NCI-H2081 treated with DMSO at 0.1 percent for 48 hours (cell line): ENCODE measurements at places on chromosomes 7 and 10.

GRCh38 chr7:68238204-68238805, 1241.7 kb downstream of the TYW1 start:
- no peak for DNase-seq

DNA sequence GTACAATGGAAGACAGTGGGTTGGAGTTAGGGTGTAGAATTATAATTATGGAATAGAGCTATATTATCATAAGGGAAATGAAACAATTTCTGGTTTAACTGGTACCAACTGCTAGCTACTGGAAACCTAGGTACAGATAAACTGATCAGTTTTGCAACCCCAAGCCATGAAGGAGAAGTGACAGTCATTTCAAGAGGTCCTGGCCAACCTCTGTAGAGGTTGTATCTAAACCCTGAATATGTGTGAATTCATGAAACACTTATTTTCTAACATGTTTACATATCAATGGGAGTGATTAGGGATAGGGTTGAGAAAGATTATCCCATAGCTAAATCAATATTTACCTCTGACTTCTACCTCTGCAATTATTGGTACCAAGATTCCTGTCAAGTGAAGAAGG, 29.9 kb upstream of the CC2D2B start:
- DNase-seq = no peak

GRCh38 chr10:96614515-96614914, 27.7 kb upstream of the TM9SF3 start:
- no peak for DNase-seq

DNA sequence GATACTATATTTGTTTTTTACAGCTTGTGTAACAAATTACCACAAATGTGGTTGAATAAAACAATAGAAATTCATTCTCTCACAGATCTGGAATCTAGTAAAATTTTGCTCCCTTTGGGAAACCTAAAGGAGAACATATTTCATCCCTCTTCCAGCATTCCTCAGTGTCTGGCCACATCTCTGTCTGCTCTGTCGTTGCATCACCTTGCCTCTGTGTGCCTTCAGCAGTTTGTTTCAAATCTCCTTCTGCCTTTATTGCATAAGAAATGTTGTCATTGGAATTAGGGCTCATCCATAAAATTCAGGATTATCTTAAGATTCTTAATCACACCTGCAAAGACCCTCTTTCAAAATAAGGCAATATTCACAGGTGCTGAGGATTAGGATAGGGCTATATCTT, 14.5 kb downstream of the OR2A14 start:
- no peak for DNase-seq

DNA sequence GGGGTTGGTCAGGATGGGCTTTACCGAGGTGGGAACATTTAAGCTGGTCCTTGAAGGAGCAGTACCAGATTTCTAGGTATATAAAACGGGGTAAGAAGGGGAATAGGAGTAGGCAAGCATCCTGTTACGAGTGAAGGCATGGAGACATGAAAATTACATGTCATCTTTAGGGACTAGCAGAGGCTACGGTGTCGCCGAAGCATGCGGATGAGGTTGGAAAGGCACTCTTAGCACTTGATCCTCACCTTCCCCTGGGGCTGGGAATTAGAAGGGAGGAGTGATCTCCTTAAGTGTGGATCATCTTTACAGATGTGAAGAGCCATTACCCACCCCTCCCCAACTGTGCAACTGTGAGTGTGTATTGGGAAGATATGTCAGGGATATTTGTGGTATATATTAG, 13.8 kb upstream of the ZRANB1 start:
- DNase-seq = no peak

GRCh38 chr10:34145715-34146114, 669.4 kb downstream of the PARD3 start:
- no peak for DNase-seq

DNA sequence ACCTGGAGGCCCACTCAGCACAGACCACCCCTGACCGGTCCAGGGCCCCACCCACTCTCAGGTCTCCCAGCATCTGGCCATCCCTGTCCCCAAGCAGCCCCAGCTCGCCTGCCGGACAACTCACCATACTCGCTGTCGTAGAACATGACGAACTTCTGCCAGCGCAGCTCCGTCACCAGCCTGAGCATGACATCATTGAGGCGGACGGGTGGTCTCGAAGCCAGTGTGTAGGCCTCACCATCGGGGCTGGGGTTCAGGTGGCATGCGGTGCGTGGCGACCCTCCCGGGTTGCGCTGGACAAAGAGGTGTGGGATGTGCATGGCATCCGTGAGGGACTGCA, 160.4 kb downstream of the GRID1 start:
- no peak for DNase-seq

DNA sequence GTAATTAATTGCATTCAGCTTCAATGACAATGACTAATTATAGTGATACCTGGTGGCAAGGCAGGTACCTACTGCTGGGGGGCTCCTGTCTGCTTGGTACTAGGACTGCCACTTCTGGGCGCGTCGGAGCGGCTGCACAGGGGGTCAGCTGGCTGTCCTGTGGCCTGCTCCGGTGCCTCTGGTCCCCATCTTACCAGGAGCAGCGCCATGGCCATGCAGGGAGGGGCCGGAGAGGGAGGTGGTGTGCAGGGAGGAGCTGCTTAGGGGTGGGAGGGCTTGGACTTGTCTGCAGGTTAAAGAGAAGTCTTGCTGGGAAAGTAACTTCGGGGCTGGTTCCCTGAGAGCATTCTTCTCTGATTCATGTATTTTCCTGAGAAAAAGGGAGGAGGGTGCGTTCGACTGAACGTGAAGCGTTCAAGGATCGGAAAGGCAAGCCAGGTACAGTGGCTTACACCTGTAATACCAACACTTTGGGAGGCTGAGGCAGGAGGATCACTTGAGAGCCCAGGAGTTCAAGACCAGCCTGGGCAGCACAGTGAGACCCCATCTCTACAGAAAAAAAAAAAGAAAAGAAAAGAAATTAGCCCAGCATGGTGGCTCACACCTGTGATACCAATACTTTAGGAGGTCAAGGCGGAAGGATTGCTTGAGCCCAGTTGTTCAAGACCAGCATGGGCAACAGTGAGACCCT, 15.4 kb downstream of the CUX1 start:
- DNase-seq = no peak

DNA sequence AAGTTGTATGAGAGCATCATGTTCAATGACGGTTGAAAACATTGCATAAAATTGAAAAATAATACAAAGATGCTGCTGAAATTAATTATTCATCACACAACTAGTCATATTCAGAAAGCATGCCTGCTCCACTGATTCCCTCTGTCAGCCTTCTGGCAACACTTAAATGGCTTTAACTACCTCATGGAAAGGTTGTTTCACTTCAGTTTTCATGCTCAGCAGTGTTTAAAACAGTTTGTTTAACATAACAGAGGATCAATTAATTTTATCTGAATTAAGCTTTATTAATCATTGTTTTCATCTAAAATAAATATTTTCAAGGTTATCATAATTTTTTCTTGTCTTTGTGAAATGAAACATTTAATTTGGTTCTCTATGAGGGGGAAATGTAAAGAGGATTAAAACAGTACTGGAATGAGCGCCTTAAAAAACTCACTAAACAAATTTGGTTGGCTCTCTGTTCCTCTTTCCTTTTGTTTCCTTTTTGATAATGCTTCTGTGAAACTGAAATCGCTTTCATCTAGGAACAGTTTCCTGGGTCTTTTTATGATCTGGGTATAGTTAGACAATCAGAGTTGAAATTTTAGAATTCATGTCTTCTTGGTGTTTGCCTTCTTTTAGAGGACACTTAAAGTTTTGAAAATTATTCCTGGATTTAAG, 427.4 kb downstream of the SH2D4B start:
- DNase-seq = no peak

GRCh38 chr7:42152329-42153205, 84.4 kb downstream of the GLI3 start:
- DNase-seq = no peak

- no peak for DNase-seq
These were observed 47.8 kb upstream of the LRRC17 start for GRCh38 chr7:102864958-102865357.

- no peak for DNase-seq
These were observed 40.9 kb downstream of the ELFN1 start for GRCh38 chr7:1710936-1711335.

DNA sequence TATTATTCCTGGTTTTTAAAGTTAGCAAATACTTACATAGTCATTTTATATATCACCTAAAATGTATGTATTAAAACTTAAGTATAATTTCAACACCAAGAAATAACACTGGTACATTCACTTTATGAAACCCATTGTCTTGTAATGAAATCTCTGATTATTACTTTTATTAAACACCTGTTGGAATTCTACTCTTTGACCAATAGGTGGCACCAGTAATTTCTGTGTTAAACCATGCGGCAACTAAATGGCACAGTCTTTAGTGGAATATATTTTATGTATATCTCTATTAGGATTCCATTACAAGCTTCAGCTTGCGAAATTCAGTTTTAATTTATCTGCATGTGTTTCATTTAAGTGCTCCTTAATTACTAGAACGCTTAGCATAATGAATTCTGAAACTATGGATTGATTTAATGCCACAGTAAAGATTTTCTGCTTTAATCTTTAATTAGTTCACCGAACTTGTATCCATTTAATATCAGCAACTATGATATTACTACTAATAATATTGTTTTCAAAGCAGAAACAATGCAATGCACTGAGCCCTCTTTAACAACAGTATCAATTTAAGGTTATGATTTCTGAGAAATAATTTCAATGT, 181.3 kb downstream of the MAGI2 start:
- no peak for DNase-seq

DNA sequence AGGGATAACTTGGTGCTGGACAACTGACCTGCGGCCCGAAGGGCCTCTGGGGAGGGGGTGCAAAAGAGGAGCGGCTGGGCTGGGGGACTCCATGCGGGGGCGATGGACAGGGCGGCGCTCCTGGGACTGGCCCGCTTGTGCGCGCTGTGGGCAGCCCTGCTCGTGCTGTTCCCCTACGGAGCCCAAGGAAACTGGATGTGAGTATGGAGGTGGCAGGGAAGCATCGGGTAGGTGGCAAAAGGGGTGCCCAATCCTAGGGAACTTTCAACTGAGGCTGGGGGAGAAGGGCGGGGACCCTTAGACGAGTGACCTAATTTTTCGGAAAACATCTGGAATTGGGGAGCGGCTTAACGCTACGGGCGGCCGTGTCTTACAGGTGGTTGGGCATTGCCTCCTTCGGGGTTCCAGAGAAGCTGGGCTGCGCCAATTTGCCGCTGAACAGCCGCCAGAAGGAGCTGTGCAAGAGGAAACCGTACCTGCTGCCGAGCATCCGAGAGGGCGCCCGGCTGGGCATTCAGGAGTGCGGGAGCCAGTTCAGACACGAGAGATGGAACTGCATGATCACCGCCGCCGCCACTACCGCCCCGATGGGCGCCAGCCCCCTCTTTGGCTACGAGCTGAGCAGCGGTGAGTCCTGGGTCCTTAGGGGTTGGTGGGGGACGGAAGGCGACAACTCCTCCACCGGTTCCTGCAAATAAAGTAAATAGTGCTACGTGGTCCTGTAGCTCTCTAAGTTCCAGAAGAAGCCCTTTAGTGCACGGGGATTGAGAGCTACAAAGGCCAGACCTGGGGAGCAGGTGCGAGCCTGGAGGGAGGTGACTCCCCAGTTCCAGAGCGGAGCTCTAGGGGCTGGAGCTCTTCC, 622 bp downstream of the WNT16 start:
- no peak for DNase-seq

DNA sequence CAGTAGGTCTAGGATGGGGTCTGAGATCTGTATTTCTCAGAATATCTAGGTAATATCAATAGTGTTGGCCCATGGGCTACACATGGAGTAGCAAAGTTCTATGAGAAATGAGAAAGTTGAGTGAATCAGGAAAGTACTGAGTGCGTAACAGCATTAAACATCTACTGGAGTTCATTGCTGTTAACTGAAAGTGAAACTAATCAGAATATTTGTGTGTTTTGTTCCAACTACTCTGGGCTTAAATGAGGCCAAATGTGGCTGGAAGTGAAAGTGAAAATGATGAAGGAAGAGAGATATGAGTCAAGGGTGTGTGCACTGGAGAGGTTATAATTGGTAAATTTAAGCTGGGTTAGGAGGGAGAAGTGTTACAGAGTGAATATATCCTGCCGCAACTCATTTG, 46.5 kb downstream of the TMEM106B start:
- no peak for DNase-seq

- DNase-seq = no peak
These were observed 81.9 kb upstream of the AUTS2 start for GRCh38 chr7:69516238-69516820.

DNA sequence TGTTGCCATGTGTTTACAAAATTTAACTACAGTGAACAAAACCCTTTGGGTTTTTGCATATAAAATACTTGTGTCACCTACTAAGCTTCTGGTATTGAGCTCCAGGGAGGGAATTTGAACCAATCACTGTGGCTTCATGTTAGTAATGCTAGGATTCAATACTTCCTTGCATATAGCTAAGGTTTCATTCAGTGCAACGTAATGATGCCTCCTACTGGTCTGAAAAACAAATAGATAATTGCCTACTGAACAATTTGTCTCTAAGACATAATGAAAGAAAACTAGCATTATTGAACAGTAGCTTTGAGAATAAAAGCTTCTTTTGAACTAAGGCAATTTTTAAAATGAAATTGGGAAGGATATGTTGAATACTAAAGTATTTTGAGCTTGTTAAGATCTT, 244.4 kb downstream of the ZWINT start:
- no peak for DNase-seq

DNA sequence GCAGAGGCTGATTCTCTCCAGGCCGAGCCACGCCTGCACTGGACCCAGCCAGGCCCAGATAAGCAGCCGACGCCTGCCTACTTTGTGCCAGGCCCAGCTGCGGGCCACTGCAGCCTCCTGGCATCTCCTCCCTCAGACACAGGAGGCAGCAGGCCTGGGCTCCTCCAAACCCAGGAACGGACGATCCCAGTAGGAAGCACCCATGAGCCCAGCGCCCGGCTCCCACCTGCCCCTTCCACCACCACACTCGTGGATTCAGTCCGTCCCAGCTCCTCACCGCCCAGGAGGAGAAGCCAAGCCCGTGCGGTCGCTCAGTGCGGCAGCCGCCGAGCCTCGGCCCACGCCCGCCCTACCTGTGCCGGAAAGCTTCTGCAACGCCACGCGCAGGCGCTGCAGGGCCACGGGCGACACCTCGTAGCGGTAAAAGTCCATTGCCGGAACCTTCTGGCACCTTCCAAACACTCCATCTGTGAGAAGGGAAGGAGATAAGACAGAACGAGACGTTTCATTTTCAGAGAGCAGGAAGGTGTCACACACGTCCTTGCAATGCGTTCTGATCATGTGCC, 271.1 kb downstream of the PTPRN2 start:
- no peak for DNase-seq

GRCh38 chr7:21543528-21544302, 876 bp downstream of the DNAH11 start:
- DNase-seq = no peak

GRCh38 chr7:99385564-99385963, 11.0 kb downstream of the ARPC1B start:
- DNase-seq = no peak

- DNase-seq = no peak
These were observed 75.0 kb downstream of the LHPP start for GRCh38 chr10:124536496-124537050.
